ENCODE measurements at places on chromosomes 13 and 19.

DNA sequence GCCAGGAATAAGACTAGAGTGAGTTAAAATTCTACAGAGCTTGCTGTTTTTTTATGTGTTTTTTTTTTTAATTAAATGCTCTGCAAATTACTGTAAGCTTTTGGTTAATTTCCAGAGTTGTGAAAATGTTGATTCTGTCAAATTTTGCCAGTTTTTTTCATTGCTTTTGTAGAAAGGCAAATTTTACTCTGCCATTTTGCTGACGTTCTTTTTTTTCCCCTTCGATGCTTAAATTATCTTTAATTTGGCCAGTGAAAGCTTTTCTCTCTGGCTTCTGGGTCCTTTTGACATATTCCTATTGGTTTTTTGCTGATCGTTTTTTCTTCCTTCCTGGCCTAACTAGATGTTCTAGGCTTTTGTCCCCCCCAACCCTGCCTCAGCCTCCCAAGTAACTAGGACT, 23.8 kb upstream of the EVI5L start:
- no peak for DNase-seq

DNA sequence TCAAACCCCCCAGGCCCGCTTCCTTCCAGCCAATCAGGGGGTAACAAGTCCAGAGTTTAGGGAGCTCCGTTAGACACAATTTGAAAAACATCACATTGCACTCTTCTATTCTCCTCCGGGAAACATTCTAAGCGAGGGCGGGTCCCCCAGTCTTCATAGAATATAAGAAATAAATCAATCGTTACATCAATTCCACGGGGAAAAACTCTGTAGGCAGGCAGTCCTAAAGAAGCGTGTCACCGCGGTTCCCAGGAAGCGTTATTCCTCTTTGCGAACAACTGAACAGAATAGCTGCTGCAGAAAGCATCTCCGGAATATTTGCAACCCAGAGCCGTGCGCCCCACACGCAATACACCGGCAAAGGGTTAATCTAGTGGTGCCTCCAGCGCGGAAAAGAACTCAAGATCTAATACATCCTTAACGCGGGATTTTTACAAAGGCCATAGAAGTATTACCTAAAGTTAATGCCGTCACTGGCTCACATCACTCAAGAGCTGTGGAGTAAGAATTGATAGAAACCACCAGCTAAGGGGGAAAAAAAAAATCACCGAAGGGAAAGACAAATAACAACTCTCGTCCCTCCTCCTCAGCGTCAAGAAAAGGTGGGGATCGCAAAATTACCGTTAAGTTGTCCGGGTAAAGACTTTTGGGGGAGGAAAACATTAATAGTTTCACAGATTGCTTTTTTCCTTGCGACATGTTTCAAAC, 65.1 kb downstream of the KCNRG start:
- DNase-seq: no peak

- DNase-seq: no peak
These were observed 733 bp upstream of the CD320 start for GRCh38 chr19:8308891-8309291.

GRCh38 chr13:32019612-32020233, 11.9 kb upstream of the FRY start:
- DNase-seq: no peak

DNA sequence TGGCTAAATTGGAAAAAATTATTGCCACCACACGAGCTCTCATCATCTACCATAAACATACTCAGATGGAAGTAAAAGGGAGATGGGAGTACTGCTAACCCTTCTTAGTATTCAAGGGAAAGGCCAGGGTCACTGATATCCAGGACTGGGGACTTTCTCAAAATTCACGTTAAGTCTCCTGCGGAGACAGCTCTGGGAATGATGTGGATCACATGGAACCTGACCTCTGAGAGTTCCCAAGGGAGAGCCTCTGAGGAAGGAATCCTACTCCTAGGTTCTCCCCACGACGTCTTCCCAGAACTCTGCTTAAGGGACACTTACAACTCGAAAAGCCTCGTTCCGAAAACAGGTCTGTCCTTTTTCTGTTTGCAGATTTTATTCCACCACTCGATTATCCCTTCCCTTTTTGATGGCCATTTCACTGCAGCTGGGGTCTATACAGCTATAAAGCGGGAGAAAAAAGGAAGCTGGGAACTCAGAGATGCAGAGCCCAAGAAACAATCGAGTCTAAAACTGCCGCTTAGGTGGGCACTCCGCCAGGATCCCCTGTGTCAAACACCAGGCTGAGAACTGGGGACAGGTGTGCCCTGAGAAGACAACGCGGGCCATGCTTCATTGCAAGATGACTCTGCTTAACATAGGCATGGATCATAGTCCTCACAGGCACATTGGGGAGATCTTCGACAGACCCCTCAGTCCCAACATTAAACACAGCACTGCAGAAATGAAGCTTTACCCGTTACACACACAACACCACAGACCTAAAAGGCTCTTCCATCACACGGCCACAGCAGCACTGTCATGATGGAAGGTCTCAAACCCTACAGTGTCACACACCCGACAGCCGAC, 823 bp upstream of the ZNF567 start:
- no peak for DNase-seq

DNA sequence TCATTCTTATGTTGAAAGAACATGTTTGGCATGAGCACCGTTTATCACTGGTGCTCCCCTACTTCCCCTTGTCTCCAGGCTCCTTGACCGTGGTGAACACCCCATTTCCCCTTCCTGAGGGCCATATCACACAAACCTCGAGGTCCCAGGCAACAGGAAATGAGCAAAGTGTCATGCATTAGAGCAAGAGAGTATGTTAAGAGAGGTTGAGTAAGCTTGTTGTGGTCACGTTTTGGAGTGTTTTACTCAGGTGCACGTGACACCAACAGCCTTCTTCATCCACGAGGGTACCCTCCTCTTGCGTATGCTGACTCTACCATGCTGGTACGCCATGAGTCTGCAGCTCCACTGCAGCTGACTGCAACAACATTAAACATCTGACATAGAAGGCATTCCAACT, 482.2 kb upstream of the NBEA start:
- DNase-seq: no peak

GRCh38 chr19:52140032-52140710, 433 bp upstream of the ZNF616 start:
- peak; percentile 99 for DNase-seq

- DNase-seq: no peak
These were observed 15.2 kb downstream of the IZUMO4 start for GRCh38 chr19:2111886-2112285.

DNA sequence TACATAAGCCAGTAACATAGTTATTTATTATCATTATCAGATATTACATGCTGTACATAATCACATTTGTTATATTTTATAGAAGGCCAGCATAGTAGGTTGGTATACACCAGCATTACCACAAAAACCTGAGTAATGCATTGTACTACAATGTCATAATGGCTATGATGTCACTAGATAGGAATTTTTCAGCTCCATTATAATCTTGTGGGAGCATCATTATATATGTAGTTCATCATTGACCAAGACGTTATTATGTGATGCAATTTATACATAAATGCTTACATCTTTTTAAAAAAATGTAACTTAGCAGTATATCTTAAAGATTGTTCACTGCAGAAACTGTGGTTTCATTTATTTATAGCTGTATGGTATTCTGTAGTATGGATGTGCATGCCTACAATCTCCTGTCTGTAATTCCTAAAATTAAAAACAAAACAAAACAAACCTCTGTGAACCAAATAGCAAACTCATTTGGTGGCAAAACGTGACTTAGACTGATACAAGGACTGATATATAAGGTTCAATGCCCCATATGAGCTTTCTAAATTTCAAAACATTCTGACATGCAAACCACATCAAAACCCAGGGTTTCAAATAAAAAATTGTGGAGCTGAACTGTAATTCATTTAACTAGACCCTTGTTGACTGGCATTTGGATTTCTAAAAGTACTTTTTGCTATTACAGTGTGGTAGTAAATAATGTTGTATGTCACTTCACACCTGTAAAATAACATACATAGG, 250.9 kb downstream of the DLEU7 start:
- no peak for DNase-seq

- DNase-seq: no peak
These were observed 23.2 kb upstream of the CPAMD8 start for GRCh38 chr19:17049711-17050280.

- DNase-seq: no peak
These were observed at the start of gene KCTD4 for GRCh38 chr13:45200701-45201232. Gene KCTD4 (minus strand): TSS chr13:45201045. CDS start chr13:45194567, 6,478 bp downstream.

DNA sequence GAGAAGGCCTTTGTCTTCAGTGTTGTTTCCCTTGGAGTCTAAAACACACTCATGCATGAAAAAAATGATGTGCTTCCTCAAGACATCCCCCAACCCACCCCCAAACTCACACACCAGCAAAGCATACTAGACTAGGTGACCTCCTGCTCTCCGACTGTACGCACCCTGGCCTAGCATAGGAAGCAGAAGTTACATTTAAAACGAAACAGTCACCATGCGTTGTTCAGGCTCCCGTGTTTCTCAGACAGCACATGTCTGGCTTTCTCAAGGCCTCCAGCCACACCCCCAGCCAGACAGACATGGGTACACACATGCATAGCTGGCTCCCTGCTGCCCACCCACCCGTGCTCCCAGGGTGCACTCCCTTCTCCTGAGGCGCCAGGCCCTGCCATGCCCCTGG, 28.7 kb upstream of the C1QTNF9 start:
- DNase-seq: no peak

GRCh38 chr13:83710133-83710515, 172.2 kb downstream of the SLITRK1 start:
- no peak for DNase-seq

GRCh38 chr13:37163641-37164265, 58.3 kb upstream of the CSNK1A1L start:
- no peak for DNase-seq

- no peak for DNase-seq
These were observed 5.2 kb downstream of the SYDE1 start for GRCh38 chr19:15112385-15112784.

DNA sequence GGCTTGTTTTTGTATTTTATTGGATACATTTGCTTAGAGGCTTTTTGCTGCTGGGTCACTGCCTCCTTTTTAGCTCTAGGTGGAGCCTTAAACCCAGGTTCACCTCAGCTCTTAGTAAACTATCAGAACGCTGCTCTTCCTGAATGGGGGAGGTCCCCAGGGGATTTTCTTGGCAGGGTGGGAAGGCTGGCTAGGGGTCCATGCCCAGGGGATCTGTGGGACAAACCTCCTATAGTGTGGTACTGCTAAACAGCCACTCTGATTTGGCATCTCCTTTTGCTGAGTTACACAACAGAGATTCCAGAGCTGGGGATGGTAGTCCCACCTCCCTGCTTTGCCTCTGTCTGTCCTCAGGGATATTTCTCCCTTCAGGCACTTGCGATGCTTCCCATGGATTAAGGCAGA, 204.9 kb downstream of the ZIC5 start:
- no peak for DNase-seq

DNA sequence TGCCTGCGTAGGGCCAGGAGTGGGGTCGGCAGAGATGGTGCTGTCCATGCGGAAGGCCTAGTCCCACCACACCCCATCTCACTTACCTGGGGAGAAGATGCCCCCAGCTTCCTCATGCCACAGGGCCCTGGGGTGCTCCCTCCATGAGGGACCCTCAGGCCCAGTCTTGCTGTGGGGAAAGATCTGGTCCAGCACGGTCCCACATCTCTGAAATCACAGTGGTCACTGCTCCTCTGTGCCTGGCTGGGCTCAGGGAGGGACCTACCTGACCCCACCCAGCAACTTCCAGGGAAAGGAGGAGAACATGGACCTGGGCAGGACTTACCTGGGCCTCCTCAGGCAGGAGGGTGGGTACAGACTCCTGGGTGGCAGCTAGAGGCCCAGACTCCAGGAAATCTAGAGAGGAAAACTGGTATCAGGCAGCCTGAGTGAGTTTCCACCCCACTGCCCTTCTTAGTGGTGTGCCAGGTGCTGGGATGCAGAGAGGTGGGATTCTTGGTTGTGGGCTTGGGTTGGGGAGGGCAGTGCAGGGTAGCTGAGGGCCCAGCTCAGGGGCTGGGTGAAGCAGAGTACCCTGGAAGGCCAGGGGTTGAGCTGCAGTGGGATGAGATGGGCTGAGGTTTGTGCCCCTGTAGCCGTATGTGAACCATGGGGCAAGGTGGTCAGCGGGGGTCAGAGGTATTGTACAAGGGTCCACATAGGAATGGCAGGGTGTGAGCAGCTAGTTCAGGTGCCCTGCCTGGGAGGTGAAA, 3.8 kb downstream of the MZF1 start:
- no peak for DNase-seq

GRCh38 chr13:99865420-99865930, 106.1 kb downstream of the ZIC5 start:
- no peak for DNase-seq

- DNase-seq: no peak
These were observed 19.4 kb downstream of the LAIR2 start for GRCh38 chr19:54521860-54522513.

DNA sequence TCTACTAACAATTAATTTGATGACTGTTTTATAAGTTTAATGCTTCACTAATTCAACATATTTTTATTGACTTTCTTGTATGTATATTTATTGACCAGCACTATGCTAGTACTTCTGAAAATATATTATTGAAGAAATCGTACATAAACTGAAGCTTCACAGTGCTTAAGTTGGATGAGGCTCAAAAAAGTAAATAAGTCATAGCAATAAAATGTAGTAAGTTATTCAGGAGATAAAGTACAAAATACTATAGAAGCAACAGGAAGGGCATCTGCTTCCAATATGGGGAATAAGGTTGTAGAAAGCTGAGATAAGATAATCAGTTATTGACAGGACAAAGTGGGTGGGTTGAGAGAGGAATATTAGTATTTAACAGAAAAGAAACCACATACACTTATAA, 944.9 kb upstream of the MIR17HG start:
- DNase-seq: no peak

- no peak for DNase-seq
These were observed 5.8 kb upstream of the TMC4 start for GRCh38 chr19:54178581-54179261.

GRCh38 chr13:30431269-30431940, 9.1 kb downstream of the UBE2L5 start:
- no peak for DNase-seq

- DNase-seq: no peak
These were observed 188.9 kb upstream of the TSC22D1 start for GRCh38 chr13:44765001-44765471.

DNA sequence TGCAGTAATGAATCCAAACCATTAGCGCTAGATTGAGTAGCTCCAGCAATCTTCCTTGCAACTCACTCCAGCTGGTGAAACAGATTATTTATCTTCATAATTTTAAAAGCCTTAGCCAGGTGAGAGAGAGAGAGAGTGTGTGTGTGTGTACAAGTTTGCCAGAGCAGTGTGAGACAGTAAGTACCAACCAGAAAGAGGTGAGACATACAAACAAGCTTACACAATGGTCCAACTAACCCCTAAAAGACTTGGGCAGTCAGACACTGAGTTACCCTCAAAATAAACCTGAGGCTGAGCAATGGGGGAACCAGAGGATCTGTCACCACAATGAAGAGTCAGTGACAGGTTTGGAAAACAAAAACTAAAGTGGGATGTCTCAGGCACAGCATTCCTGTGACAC, 8.1 kb upstream of the THSD1 start:
- no peak for DNase-seq

All from stimulated activated CD4-positive, alpha-beta T cell treated with anti-CD3 and anti-CD28 coated beads, Interleukin-1b, Interleukin-23, amount 100 ng/mL, for 4 hours (primary cell).